AG04449 (cell line): ENCODE measurements at places on chromosomes 7 and 10.

DNA sequence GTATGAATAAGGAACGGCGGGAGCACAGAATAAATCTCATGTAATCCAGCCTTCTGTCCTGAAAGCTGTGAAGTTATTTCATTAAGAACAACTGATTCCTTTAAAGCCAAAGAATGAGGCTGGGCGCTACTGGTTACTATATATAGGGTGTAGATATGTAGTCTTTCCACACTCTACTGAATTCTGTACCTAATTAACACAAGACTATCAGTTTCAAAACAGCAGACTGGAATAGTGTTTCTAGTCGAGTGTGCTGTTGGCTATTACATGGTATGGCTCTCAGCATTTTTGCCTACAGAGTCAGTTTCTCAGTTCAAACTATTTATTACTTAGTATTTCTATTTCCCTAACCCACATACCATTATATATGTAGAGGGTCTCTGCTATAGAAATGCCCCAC, 163.3 kb downstream of the THSD7A start:
- DNase-seq: no peak

DNA sequence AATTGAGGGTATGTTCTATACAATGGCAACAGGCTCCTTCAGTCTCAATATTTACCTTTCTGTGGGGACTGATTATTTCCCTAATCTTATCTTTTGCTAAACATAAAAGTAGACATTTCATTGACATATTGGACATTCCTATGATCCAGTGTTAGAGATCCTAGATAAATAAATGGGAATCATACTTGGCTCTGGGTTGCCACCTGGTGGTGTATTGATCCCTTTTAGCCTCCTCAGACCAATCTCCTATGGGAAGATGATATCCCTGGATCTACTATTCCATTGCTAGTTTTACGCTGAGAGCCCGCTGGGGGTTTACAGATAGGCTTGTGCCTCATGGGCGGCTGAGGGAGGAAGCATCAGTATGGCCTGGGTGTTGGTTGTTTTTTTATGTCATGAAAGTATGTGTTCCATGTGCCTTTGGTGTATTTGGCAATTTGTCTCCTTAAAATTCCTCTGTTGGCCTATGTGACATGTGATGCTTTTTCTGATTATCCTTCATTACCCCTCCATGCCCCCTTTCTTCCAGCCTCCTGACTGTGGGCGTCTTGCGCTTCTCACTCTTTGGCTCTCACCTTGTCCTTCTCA, 18.8 kb downstream of the CELF2 start:
- DNase-seq: no peak

- DNase-seq: no peak
Measured at GRCh38 chr7:108026116-108026515, 23.2 kb upstream of the LAMB1 start.

- no peak for DNase-seq
Measured at GRCh38 chr7:47480576-47481538, 101.1 kb downstream of the TNS3 start.

DNA sequence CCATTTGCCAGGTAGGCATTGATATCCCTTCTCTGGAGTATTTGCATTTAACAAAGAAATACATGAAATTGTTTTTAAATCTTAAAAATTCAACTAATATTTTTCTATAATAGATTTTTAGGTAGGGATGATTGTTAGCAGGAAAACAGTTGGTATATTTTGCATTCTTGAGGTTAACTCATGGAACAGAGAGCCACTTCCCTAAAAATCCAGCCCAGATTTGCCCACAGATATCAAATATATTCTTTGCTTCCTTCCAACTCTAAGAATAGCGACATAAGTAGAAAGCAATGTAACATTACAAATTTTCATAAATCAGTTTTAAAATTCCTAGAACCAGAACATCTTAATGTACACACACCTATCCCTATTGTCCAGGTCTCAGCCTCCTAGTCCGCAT, 45.0 kb upstream of the ANLN start:
- no peak for DNase-seq

- no peak for DNase-seq
Measured at GRCh38 chr7:93890464-93891068, at the start of gene TFPI2. Gene TFPI2, minus strand, starts transcription at chr7:93890753. Its CDS starts 75 bp downstream, at chr7:93890678.

GRCh38 chr7:7212612-7213011, 30.3 kb downstream of the C1GALT1 start:
- DNase-seq: no peak

GRCh38 chr7:94396037-94396431, 1.3 kb downstream of the COL1A2 start:
- DNase-seq: no peak

GRCh38 chr7:101891936-101892640, 74.7 kb downstream of the CUX1 start:
- no peak for DNase-seq

DNA sequence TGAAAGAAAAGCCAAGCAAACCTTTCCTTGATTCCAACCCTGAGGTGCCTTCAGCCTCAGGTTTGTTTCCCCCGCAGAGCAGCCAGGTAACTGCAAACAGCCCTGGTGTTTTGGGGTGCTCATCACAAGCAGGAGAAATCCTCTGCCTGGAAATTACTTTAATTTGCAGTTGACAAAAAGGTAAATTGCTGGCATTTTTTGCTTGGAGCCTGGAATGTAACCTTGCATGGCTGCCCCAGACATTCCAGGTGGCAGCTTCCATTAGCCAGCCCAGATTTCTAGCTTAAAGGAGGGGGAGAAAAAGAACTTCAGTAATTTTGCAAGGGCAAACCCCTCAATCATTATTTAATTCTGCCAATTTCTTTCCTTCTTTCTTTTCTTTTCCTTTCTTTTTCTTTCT, 194.4 kb downstream of the MYOF start:
- DNase-seq: no peak

GRCh38 chr7:53697913-53698312, 662.5 kb downstream of the POM121L12 start:
- DNase-seq: no peak

DNA sequence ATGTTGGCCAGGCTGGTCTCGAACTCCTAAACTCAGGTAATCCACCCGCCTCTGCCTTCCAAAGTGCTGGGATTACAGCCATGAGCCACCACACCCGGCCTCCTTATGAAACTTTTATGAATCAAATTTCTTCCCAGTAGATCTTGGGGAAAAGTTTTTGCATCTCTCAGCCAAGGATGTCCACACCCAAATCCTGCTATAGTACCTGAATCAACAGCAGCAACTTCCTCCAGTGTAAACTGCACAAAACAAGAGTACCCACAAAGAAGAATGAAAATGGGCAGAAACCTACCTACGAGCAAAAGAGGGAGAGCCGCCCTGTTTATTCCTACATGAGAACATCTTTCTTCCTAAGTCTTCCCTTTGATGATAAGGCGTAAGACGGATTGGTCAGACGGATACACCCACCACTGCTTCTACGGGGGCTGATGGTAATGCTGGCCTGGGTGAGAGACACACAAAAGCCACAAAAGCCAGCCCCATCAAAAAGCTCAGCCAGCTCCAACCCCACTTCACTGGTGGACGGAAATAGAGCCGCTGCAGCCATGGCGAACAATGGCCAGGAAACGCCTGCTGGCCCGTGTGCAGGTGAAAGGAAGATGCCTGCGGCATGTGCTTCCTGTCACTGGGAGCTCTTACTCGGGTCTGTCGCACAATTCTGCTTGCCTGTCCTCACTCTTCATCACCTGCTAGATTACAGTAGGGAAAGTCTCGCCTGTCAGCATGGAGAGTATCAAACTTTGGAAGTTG, 10.4 kb downstream of the JCAD start:
- DNase-seq: no peak

- DNase-seq: no peak
Measured at GRCh38 chr10:43251419-43252165, 15.3 kb downstream of the RASGEF1A start.

DNA sequence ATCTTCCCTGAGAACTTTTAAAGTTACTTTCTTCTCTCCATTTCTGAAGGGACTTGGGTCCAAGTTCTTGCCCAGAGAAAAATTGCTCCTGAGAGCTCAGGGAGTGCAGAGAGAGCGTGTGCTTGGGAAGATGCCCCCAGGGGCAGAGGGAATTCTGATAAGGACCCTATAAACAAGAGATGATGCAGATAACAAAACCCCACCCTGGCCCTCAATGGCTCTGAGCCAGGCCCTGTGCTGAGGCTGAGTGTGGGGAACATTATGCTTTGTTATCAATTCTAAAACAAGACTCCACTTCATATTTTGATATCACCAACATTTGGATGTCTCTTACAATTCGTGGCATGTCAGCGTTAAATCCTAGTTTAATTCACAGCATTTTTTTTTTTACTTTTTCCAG, 34.4 kb upstream of the HABP2 start:
- DNase-seq: no peak

DNA sequence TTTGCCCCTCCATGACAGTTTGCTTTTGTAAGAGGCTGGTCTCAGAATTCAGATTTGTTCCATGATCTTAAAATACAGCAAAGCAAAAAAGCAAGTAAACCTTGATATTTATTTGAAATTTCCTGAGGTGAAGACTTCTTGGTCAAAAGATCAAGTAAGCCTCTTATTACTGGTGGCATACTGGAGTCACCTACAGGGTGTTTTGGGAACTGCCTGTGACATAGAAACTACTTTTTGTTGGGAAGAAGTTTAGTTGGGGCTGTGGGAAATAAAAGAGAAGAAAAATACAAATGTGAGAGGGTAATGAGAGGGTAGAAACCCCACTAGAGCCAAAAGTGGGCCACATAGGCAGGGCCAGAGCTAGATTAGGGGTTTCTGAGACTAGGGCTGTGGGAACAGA, 217.9 kb downstream of the OTUD1 start:
- DNase-seq: no peak

DNA sequence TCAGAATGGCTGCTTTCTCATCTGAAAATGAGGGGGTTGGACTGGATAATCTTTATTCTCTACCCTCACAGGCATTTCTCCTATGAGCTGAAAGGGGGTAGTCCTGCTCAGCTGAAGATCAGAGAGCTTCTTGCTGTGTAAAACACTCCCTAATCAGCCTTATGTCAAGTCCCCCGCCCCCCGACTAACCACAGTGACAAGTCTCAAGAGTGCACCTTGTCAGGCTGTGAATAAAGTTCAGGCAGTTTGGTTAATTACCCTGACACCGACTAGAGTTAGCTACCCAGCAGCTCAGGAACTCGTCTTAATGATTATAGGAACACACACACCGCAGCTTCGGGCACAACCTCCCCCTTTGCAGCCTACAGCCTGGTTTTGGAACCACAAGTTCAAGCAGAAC, 513.7 kb downstream of the RPS24 start:
- DNase-seq: no peak

DNA sequence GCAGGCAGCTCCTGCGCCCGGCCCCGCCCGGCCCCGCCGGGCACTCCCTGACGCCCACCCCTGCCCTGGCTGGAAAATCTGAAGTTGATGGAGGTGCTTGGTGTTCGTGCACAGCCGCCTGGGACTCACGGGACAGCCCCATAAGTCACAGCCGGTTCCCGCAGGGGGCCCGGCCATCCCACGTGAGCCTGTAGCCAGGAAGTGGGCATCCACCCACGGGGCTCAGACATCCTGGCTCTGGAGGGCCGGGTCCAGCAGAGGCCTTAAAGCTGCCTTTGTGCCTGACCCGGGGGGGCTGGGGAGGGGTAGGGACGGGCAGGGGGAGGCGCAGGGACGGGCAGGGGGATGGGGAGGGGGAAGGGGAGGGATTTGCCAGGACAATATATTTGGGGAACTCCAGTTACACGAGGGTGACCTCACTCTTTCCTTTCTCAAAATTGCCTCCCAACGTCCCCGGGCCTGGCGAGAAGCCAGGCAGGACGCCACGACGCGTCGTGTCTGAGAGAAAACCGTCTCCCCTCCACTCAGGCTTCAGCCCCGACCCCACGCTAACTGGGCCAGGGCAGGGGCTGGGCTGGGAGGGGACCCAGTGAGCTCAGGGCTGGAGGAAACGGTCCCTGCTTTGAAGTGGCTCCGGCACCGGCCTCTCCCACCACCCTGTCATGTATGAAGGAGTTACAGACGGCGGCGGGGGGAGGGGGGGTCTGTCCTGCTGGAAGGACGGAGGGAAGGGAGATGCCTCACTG, 82.1 kb upstream of the PDGFA start:
- DNase-seq: no peak

DNA sequence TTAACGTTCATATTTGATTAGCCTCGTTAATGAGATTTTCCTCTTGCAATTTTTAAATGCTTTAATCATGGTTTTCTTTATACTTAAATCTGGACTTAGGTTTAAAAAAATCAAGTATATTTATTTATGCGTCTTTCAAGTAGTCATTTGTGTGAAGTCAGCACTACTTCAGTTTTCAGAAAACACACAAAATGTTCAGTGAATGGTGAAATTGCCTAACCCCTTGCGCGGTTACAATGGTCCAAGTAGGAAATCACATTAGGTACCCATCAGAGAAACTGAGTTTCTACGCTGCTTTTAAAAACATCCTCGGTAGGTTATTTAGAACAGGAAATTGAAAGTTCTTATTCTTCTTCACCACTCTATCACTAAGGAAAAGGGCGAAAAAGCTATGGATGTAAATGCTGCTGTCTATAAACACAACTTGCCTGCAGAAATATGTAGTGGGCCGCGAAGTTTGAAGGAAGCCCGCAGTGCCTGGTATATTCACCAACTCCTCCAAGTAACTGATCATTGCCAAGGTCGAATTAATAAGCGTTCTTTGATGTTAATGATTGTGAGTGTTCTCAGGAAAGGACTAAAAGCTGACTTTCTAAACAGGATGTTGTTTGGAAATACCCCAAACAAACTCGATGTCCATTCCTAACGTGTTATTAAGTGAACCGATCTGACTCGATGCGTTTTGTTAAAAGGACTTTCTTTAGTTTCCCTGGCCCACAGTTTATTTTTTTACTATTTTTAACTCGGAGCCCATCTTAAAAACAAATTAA, 1.0 kb downstream of the SYPL1 start:
- no peak for DNase-seq

DNA sequence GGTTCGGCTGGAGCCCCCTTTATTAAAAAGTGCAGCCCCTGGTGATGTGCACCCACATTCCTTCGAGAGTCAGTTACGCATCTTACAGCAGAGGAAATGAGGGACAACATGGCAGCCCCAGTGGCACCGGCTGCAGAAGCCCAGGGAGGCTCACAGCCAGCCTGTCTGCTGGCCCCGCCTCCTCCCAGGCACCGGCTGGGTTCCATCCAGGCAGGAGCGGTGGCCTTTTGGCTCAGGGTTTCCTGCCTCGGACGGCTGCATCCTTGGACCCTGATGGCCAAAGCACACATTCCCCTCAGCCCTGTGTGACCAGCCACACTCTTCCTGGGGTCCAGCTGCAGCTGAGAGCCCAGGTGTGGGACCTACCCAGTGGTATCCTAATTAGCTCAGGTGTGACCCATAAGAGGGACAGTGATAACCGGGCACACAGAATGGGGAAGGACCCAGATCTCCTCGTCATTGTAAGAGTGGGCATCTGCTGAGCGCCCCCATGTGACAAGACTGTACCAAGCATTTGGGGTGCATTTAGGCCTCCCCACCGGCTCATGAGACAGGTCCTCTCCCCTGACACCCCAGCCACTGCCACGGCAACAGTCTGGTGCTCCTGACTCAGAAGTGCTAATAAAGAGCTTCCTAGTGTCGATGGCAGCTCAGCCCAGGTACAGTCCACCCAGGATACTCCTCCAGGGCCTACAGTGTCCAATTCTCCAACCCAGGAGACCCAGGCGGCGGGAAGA, 63.3 kb upstream of the CHST15 start:
- no peak for DNase-seq
